ENCODE measurements at places on chromosomes 7 and 10.

GRCh38 chr10:132888898-132889490 lies 53.4 kb downstream of the CFAP46 start:
- DNase-seq: no peak

GRCh38 chr10:122182308-122182707 lies 88.8 kb upstream of the BTBD16 start:
- no peak for DNase-seq

DNA sequence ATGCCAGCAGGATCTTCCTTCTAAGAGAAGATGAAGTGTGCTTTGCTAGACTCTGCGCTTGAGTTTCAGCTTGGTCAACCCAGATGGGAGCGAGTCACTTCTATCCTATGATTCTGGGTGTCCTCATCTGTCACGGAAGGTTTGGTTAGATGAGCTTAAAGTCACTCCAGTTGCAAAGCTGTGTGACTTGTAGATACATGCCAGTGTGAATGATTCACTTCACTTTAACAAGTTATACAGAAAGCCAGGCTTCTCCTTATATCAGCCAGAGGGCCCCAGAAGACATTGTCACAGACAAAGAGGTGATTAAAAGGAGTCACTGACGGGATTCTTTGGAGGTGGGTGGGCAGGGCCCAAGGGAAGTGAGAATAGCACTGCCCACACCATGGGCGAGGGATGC lies 122.6 kb upstream of the PFKP start:
- DNase-seq: no peak

GRCh38 chr10:74056050-74056818 lies 58.3 kb downstream of the VCL start:
- no peak for DNase-seq

Measured in CD4-positive, alpha-beta T cell treated with Interleukin-17A for 4 hours (primary cell).